ENCODE measurements at places on chromosomes 4 and X. TPM values are rescaled to one million over a fixed set of nuclear protein-coding genes. Genes with fewer than 3 reads are reported as not detected.
A peak's percentile ranks its signal among the peaks of the same experiment; 100 is the strongest.

DNA sequence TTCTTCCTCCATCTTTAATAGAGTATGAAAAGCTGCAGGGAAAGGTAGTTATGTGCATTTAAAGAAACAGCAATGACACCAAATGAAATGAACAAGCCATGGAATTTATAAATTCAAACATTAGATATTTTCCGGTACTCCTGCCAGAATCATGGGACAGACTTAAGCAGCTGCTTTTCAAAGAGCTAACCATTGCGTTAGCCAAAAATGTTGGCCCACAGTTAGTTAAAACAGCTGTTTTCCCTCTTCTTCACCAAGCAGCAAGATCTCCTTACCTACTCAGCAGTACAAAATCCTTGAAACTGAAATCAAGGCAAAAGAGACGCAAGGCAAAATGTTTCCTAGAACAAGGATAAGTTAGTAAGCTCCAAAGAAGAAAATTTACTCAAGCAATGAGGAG lies 64.0 kb downstream of the MANBA start:
- H3K4me3 ChIP-seq = no peak overlapping the region
- no peak for DNase-seq
- H3K4me1 ChIP-seq = peaks cover 35% of the 10 kb centered on the region
- H3K36me3 ChIP-seq = peaks cover 41% of the 10 kb centered on the region
- H3K27me3 ChIP-seq = 0 out of 2 replicates have a peak, but pooled peaks cover 1% of the 10 kb centered on the region
- no peak overlapping the region for H3K27ac ChIP-seq

DNA sequence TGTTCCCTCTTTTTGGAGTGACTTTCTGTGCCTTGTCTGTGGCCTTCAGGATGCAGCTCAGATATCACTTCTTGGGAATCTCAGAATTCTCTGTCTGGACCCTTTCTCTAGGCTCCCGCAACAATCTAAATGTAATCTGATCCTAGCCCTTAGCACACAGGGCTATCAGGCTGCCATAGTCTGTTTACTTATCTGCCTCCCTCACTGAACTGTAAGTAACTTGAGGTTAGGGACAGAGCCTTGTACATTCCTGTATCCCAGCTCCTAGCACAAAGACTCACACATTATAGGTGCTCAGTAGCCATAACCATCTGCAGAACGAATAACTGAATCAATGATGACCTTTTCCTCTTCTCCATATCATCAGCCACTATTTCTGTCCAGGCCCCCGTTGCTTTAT lies 69.5 kb downstream of the RTL9 start:
- H3K36me3 ChIP-seq = no peaks in the 10 kb centered on the region
- H3K4me3 ChIP-seq = no peak overlapping the region
- no peak overlapping the region for H3K27ac ChIP-seq

DNA sequence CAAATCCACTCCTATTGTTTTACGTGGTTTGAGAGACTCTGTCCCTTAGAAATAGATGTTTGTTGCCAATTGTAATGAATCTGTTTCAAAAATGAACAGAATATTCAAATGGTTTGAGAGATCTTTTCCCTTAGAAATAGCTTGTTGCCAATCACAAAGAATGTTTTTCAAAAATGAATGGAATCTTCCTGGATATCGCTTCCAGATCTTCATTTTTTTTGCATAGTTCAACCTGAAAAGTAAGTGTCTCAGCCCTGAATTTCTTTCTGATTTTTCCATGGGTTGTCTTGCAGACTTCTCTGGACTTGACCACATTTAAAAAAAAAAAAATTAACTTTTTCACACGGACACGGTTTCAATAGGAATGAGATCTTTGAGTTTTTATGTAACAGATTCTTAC lies 22.7 kb downstream of the SHOX start:
- H3K36me3 ChIP-seq = peaks cover 39% of the 10 kb centered on the region
- H3K27ac ChIP-seq = peak overlapping the region; percentile 92
- DNase-seq = no peak
- peak overlapping the region; percentile 30 for H3K4me3 ChIP-seq

GRCh38 chr4:85187106-85187505 lies 220.6 kb upstream of the WDFY3 start:
- no peaks in the 10 kb centered on the region for H3K27me3 ChIP-seq
- H3K4me1 ChIP-seq = no peaks in the 10 kb centered on the region
- no peak for DNase-seq
- H3K4me3 ChIP-seq = no peak overlapping the region
- H3K27ac ChIP-seq = no peak overlapping the region
- no peaks in the 10 kb centered on the region for H3K36me3 ChIP-seq

Gene GAK
- 61.0 TPM for total RNA-seq

GRCh38 chrX:40091691-40092421 lies 5.9 kb downstream of the BCOR start:
- H3K4me3 ChIP-seq = no peak overlapping the region
- H3K27ac ChIP-seq = no peak overlapping the region
- no peak for DNase-seq
- H3K27me3 ChIP-seq = no peaks in the 10 kb centered on the region
- no peaks in the 10 kb centered on the region for H3K36me3 ChIP-seq
- peaks cover 48% of the 10 kb centered on the region for H3K4me1 ChIP-seq

GRCh38 chr4:160182727-160183126 lies 1079.8 kb downstream of the RAPGEF2 start:
- H3K4me1 ChIP-seq = no peaks in the 10 kb centered on the region
- no peaks in the 10 kb centered on the region for H3K36me3 ChIP-seq
- no peak for DNase-seq
- no peak overlapping the region for H3K4me3 ChIP-seq
- H3K27me3 ChIP-seq = no peaks in the 10 kb centered on the region

- peaks cover 3% of the 10 kb centered on the region for H3K27me3 ChIP-seq
- peak overlapping the region; percentile 73 for H3K4me3 ChIP-seq
- H3K4me1 ChIP-seq = peaks cover 42% of the 10 kb centered on the region
- no peaks in the 10 kb centered on the region for H3K36me3 ChIP-seq
These were observed 23.6 kb upstream of the YTHDC1 start for GRCh38 chr4:68373513-68373912.

DNA sequence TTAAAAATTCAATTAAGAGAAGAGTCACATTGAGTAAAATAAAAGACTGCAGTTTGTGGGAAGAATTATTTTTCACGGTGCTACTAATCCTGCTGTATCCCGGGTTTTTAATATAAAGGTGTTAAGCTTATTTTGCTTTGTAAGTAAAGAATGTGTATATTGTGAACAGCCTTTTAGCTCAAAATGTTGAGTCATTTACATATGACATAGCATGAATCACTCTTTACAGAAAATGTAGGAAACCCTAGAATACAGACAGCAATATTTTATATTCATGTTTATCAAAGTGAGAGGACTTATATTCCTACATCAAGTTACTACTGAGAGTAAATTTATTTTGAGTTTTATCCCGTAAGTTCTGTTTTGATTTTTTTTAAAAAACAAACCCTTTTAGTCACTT lies 39.7 kb downstream of the IRS4 start:
- DNase-seq = no peak
- no peaks in the 10 kb centered on the region for H3K4me1 ChIP-seq
- H3K27me3 ChIP-seq = no peaks in the 10 kb centered on the region
- H3K36me3 ChIP-seq = no peaks in the 10 kb centered on the region
- no peak overlapping the region for H3K4me3 ChIP-seq

DNA sequence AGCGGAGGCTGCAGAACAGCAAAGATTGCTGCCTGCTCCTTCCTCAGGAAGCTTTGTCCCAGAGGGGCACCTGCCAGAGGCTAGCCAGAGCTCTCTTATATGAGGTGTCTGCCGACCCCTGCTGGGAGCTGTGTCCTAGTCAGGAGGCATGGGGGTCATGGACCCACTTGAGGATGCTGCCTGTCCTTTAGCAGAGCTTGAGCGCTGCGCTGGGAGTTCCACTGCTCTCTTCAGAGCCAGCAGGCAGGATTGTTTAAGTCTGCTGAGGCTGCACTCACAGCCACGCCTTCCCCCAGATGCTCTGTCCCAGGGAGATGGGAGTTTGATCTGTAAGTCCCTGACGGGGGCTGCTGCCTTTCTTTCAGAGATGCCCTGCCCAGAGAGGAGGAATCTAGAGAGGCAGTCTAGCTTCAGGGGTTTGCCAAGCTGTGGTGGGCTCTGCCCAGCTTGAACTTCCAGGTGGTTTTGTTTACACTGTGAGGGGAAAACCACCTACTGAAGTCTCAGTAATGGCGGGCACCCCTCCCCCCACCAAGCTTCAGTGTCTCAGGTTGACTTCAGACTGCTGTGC lies 10.9 kb downstream of the DCK start:
- peak overlapping the region; percentile 45 for H3K27ac ChIP-seq
- H3K27me3 ChIP-seq = no peaks in the 10 kb centered on the region
- DNase-seq = no peak
- H3K36me3 ChIP-seq = peaks cover 36% of the 10 kb centered on the region
- peaks cover 43% of the 10 kb centered on the region for H3K4me1 ChIP-seq

GRCh38 chr4:151318307-151319006 lies 6.9 kb downstream of the SH3D19 start:
- no peak overlapping the region for H3K27ac ChIP-seq
- peaks cover 51% of the 10 kb centered on the region for H3K4me1 ChIP-seq
- no peak for DNase-seq
- peaks cover 1% of the 10 kb centered on the region for H3K27me3 ChIP-seq
- no peaks in the 10 kb centered on the region for H3K36me3 ChIP-seq

DNA sequence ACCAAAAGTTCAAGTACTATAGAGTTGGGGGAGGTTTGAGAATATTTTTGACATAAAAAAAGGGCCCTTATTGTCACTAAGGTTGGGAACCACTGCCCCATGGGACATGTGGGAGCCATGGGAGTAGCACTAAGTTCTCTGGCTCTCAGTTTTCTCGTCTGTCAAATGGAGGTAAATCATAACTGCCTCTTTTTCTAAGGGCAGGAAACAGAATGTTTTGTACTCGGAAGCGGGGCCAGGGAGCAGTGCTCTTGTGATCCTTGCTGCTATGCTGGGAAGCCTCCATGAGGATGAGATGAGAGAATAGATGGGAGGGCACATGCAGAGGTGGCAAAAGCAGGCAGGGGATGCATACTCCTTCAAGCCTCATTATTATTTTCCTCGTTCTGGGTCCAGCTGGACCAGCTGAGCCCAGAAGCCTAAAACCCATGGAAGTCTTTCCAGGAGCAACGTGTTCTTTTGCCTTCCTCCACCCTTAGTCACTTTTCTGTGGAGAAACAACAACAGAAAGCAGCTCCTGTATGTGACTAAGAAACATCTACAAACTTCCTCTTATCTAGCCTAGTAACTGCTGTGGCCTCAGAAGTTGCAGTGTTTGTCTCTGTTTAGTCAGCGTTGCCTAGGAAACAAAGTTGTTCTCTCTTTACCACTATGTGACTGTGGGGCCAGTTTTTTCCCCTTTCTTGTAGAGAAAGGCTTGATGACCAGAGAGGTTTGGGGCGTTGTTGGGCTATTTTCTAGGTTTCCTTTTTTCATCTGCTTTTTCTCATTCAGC lies 64.8 kb downstream of the TSC22D3 start:
- H3K27ac ChIP-seq = peak overlapping the region; percentile 98
- no peaks in the 10 kb centered on the region for H3K36me3 ChIP-seq

Gene SHROOM4
- total RNA-seq = not detected

DNA sequence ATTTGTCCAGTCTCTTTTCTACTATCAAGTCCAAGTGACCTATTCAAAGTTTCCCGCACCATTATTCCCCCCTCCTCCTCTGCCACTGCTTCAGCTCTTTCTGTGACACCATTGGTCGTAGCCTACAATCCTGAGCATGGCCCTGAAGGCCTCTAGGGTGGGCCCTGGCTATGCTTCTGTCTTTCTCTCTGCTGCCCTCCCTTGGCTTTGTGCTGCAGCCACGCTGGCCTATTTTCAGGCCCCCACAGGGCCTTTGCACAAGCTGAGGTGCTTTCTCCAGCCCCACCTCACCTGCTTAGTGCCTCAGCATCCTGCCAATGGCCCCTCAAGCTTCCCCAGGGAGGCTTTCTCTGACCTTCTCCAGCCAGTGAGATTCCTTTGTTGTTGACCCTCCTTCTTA lies 156.5 kb downstream of the NHS start:
- H3K27me3 ChIP-seq = no peaks in the 10 kb centered on the region
- no peaks in the 10 kb centered on the region for H3K36me3 ChIP-seq
- H3K4me1 ChIP-seq = peaks cover 24% of the 10 kb centered on the region
- no peak for DNase-seq

DNA sequence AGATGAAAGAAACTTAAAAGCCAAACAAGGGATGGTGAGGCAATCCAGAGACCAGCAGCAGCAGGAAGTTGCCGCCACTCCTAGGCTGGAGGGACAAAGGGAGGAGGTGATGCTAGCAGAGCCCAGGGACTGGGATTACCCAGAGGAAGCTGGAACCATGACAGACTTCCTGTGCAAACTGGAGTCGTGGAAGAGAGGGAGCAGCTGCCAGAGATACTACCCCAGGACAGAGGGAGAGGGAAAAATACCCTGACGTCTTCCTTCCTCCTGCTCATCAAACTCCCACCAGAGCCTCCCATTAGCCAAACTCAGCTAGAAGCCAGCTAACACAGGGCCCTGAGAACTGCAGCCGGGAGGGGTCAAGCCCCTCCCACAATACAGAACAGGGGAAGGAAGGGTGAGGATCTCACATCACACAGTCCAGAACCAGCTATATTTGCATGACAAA lies 101.2 kb upstream of the KLF3 start:
- no peak for DNase-seq
- H3K27ac ChIP-seq = no peak overlapping the region
- no peak overlapping the region for H3K4me3 ChIP-seq

Gene TCEAL5
- total RNA-seq = not detected

DNA sequence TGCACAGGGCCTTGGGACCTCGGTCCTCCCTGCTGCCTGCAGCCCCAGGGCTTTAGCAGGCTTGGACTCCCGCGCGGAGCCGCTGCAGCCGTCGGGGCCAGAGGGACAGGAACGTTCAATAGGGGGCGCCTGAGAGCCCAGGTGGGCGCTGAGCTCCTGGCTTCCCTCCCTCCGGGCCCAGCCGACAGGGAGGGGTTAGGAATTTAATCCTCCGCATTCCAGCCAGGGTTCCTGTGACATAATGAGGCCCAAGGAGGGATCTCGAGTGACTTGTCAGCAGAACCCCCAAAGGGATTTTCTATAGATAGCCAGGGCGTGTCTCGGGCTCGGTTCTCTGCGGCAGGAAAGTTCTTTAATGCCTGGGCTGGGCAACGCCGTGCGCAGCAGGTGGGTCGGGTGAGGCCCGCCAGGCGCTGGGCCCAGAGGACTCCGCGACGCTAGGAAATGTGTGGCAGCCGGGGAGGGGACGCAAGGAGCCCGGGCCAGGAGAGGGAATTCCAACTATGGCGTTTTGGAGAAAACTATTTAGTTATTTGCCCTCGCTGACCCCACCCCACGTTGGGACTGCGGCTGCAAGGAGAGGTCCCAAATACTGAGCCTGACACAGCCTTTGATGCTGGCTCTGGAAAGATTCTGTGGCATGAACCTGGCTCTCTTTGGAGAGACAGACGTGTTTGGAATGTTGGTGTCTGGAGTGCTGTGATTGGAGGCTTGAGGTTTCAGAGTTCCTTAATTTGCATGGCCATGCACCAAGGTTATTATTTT lies 285.2 kb upstream of the GATB start:
- H3K4me1 ChIP-seq = peaks cover 8% of the 10 kb centered on the region
- H3K4me3 ChIP-seq = no peak overlapping the region
- H3K36me3 ChIP-seq = peaks cover 14% of the 10 kb centered on the region
- H3K27me3 ChIP-seq = peaks cover 4% of the 10 kb centered on the region
- no peak overlapping the region for H3K27ac ChIP-seq

Gene DMRTC1
- not detected for total RNA-seq

DNA sequence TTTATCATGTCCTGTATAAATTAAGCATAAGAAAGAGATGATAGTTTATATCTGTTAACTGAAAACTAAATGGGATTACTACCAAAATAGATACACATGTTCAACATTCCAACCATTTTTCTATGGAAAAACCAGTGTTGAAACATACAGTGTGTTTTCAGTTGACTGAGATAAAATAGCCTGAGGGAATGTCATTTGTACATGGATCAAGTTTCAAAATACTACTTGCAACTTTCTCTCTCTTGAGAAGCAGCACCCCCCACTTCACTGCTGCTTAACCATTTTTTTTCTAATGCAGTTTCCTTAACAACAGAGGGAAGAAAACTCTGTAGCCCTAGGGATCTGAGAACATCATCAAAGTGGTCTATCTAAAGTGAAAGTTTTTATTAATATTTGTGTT lies 70.8 kb downstream of the NPNT start:
- H3K4me3 ChIP-seq = no peak overlapping the region
- peaks cover 27% of the 10 kb centered on the region for H3K4me1 ChIP-seq
- DNase-seq = peak; percentile 87
- H3K27me3 ChIP-seq = peaks cover 2% of the 10 kb centered on the region

Data from HFFc6 (cell line).